ENCODE measurements at places on chromosomes 2 and 18.

GRCh38 chr2:19747310-19748072, 154.3 kb downstream of the TTC32 start:
- no peak for DNase-seq

DNA sequence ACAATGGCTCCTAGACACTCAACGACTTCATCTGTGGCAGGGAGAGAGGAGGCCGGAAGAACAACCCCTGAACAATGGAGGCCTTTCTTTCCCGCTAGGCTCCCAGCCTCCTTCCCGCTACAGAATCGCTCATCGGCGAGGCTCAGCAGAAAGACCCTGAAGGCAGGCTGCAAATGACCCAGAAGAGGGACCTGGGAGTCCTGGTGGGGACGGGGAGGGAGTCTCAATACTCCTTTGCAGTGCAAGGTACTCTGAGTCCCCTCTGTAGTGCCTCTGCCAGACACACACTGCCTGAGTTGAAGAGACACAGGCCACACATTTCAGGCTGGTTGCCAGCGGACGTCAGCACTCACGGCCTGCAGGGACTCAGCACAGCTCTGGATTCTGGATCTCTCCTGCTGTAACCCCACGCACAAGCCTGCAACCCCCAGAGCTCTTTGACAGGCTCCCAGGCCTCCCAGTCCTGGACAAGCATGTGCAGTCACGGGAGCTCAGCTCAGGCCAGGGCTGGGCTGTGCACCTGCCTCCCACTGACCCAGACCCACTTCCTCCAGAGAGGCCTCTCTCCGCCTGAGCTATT, 6.1 kb downstream of the GPR17 start:
- DNase-seq = no peak

DNA sequence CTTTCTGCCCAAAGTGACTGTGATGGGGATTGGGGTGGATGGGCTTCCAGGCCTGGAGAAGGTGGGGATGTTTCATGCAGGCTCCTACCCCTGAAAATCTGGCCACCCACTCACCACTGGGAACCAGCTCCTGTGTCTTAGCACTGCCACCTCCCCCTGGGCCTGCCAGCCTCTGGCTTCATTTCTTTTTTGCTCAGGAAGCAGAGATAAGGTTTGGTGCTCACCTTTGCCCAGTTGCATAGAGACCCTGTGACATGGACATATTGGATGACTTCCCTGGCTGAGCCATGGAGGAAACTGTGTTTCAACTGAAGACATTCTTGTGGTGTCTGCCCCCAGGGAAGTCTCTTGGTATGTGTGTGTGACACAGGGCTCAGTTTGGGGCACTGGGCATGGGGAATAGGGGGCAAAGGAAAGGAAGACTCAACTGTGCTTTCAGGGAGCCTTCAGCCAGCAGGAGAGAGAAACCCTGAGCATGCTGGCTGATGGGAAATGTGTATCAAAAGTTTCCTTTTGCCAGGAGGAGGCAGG, 16.7 kb downstream of the CTIF start:
- no peak for DNase-seq

DNA sequence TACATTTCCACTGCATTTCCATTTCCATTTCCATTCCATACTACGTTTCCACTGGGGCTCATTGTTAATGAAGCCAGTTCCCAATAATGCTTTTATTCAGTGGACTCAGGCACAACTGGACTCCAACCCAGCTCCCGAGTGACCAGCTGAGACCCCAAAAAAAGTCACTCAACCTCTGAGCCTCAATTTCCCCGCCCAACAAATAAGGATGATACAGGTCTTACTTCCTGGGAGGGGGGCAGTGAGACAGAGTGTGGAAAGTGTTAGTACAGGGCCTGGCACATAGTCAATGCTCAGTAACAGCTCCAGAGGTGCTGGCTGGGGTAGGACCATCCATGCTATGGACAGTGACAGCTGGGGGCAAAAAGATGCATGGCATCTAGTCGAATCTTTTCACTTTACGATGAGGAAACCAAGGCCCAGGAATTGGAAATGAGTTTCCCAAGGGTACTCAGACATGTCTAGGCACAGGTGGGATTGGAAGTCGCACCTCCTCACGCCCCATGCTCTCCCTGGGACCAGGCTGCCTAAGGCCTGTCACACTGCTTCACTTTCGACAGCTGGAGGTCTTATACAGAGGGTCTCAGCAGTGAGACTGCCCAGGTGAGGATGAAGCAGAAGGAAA, 226.5 kb downstream of the ANAPC1 start:
- DNase-seq = no peak

DNA sequence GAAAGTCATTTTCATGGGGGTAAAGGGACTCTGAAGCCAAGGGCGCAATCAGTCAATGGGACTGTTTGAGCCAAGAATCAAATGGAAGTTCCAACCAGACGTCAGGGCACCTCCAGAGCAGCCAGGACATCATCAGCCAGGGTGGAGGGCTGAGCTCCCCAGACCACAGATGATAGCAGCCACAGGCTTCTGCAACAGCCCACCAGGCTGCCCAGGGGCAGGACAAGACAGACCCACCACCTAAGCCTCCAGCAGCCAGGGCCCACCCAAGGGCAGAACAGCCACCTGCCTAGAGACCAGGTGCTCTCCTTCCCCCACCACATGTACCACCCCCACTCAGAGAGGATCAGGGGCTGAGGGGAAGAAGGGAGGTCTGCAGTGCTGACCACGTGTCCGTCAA, 53.8 kb upstream of the SLC66A3 start:
- DNase-seq = no peak

DNA sequence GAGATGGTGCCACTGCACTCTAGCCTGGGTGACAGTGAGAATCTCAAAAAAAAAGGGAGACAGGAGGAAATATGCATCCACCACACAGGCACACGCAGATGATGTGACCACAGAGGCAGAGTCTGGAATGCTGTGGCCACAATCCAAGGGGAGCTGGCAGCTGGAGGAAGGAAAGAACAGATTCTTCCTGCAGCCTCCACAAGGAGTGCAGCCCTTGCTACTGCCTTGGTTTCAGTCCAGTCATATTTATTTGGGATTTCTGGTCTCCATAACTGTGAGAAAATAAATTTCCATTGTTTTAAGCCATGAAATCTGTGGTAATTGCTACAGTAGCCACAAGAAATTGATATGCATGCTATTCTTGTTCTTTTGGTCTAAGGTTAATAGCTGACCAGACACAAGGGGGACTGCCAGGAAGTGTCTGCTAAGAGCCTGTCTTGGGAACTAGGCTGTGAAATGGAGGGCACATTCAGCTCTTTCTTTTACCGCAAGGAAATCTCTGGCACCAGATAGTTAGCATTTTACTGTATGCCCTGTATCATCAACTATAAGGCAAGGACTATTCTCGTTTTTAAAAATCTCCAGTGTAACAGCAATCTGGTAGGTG, 133.1 kb upstream of the SEC11C start:
- no peak for DNase-seq

GRCh38 chr2:131093696-131094462, 619 bp upstream of the FAM168B start:
- DNase-seq = no peak

- no peak for DNase-seq
Observed at GRCh38 chr2:136386046-136386445, 268.1 kb upstream of the CXCR4 start.

- DNase-seq = no peak
Observed at GRCh38 chr2:191351921-191352320, 106.7 kb downstream of the MYO1B start.

DNA sequence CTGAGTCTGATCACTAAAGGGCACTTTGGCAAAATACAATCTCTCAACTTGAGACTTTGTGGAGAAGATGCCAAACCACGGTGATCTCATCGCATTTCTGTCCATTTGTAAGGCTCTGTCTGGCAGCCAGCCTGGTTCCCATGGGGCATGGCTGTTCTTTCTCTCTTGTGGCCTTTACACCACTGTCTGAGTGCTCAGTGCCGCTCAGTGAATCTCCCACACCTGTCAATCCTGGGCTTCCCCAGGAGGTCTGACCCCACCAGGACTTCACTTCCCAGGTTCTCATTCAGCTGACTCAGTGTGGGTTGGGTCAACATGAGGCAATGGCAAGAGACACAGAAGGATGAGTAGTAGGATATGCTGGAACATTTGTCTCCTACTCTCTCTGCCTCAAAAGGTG, 96.8 kb upstream of the TRIB2 start:
- no peak for DNase-seq

GRCh38 chr2:46036929-46037328, 260.3 kb upstream of the EPAS1 start:
- no peak for DNase-seq

- no peak for DNase-seq
Observed at GRCh38 chr18:33579349-33580215, 1.6 kb downstream of the ASXL3 start.

- no peak for DNase-seq
Observed at GRCh38 chr2:66457545-66457944, 22.6 kb downstream of the MEIS1 start.

- DNase-seq = no peak
Observed at GRCh38 chr2:162473986-162474385, 130.1 kb downstream of the GCA start.

GRCh38 chr2:143702931-143703330, 573.7 kb downstream of the ARHGAP15 start:
- DNase-seq = no peak

- DNase-seq = no peak
Observed at GRCh38 chr2:145253492-145253891, 733.6 kb upstream of the ZEB2 start.

GRCh38 chr2:128279009-128279408, 39.7 kb downstream of the HS6ST1 start:
- no peak for DNase-seq

DNA sequence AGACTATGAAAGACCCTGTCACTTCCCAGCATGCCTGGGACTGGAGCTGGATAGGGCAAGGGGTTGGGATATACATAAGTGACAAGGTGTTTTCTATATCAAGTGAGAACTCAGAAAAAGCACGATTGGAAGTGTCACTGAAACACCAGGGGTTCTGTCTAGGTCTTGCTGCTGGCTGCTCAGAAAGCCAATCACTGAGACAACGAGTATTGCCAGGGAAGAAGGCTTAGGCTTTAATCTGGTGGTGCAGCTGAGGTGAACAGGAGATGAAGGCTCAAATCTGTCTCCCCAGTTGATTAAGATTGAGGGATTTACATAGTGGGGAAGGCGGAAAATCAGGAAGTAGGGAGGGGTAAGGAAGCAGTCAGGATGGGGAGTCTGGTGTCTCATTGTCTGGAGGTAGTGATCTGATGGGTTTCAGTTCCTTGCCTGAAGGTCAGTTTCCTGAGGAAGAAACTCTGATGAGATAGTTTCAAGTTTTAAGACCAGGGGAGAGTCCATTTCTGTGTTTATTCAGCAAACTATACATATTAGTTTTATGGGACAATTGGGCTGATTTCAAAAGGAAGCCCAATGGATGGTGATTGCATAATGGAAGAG, 3.5 kb upstream of the C2orf74 start:
- no peak for DNase-seq

DNA sequence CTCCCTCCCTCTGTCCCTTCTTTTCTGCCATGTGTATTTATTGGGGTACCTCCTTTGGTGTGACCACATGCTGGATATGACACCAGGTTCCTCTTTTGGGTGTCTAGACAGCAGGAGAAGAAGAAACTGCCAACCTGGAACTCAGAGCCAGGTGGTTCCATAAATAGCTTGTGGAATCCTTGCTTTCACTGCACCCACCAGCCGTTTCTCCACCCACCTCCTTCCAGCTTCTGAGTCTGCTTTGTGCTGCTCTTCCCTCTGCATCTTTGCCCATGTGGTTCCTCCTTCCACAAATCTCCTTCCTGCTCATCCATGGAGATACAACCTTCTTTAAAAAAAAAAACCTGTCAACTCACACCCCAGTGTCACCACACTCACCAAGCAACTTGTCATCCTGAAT, 80.2 kb upstream of the SKOR2 start:
- DNase-seq = no peak

- DNase-seq = no peak
Observed at GRCh38 chr2:124911560-124911959, 886.5 kb downstream of the CNTNAP5 start.

DNA sequence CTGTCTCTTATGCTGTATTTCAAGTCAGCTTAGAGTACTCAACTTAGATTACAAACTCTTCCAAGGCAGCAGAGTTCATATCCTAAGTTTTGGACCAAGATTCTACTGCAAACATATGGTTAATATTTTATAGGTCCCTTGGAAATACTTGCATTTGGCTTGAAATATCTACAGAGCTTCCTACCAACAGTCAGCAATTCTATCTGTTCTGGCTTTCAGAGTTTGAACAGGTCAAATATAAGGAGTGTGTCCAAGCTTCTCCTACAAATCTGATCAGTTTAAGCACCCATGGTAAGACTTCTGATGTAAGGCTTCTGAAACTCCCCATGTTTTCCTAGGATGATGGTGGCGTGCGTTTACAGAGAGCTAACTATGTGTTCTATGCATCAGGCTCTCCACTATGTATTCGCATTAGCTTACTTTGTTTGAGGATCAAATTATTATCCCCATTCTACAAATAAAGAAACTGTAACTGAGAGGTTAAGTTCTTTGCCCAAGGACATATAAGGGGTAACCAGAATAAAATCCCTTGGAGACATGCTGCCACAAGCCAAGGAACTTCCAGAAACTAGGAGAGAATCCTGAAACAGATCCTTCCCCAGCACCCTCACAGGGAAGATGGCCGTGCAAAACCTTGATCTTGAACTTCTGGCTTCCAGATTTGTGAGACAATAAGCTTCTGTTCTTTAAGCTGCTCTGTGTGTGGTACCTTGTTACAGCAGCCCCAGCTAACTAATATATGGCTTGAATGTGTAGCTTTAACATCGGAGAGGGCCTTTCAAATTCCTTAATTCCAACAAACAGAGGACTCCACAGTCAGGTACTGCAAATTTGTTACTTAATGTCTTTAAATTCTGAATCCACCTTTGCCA, 55.1 kb downstream of the ATP8B1 start:
- DNase-seq = no peak

DNA sequence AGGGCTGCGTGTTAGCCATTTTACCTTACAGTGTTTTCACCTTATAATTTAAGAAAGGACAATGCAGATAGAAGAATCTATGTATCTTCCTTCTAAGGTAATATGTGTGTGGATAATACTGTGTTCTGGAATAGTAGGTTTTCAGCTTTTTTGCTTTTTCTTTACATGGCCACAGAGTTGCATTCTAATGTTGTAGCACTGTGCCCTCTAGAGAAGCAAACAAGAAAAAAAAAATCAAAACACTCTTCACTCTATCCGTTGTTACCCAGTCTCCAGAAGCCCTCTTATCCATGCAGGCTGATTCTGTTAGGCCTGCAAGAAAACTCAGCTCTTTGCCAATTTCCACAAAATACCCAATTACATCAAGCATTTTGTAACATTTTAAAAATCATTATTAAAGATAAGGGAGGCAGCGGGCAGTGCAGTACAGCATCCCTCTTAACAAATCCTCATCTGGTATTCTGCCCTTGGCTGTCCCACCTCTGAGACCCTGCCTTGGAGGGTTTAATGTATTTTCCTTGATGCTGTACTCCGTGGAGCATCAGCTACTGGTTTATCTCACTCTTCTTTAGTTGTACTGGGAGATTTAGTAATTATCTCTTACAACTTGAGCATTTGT, 41.8 kb downstream of the CDH7 start:
- DNase-seq = no peak

- DNase-seq = no peak
Observed at GRCh38 chr2:229257985-229258384, 13.1 kb downstream of the PID1 start.

- DNase-seq = no peak
Observed at GRCh38 chr2:229910147-229910831, 11.5 kb downstream of the TRIP12 start.

GRCh38 chr18:36025025-36025424, 42.3 kb downstream of the RPRD1A start:
- no peak for DNase-seq

GRCh38 chr18:67514901-67515540, 1.5 kb downstream of the DSEL start:
- DNase-seq = no peak

GRCh38 chr2:207042841-207043240, 103.5 kb downstream of the CPO start:
- no peak for DNase-seq

GRCh38 chr2:201447086-201447485, 4.2 kb downstream of the TRAK2 start:
- DNase-seq = peak; percentile 41
